ENCODE measurements at places on chromosomes 11 and 22.
A peak's percentile ranks its signal among the peaks of the same experiment; 100 is the strongest.

- peak; percentile 82 for DNase-seq
Measured at GRCh38 chr11:20005747-20006146, 154.5 kb downstream of the DBX1 start.

DNA sequence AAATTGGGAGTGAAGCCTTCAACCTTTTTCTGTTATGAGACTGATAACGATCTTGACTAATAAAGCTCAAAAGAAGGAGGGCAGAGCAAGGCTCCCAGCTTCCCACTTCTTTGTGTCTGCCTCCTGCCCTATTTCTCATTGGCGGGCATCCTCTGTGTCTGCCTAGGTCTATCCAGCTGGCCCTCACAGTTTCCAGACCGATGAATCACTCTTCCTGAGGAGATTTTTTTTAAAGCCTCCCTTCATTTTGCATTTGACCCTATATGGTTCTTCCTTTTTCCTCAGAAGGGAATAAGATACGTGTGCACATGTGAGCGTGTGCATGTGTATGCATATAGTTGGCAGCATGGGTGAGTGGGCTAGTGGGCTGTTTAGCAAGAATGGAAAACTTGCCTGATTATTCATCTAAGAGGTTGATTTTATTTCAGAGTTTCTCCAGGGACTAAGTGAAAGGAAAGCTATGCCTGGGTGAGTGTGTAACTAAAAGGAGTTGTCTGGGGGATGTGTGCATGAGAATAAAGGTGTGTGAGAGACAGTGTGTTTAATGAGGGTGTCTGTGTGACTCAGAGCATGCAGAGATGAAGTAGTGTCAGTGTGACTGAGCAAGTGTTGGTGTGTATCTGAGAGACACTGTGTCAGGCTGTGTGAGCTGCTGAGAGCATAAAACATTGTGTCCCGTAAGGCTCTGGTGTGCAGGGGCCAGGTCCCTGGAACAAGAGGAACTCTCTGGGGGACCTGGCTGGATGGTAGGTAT, 12.2 kb downstream of the PHLDB1 start:
- peak; percentile 97 for DNase-seq

- no peak for DNase-seq
Measured at GRCh38 chr11:19821412-19821875, 108.8 kb downstream of the NAV2 start.

- no peak for DNase-seq
Measured at GRCh38 chr22:33853200-33854097, 66.8 kb downstream of the LARGE1 start.

GRCh38 chr11:18384157-18384641, 10.2 kb upstream of the LDHA start:
- peak; percentile 94 for DNase-seq

GRCh38 chr11:130383344-130384211, 44.8 kb downstream of the ADAMTS8 start:
- DNase-seq: peak; percentile 97

- DNase-seq: peak; percentile 74
Measured at GRCh38 chr11:19394525-19395016, 153.8 kb upstream of the E2F8 start.

- DNase-seq: no peak
Measured at GRCh38 chr11:126217491-126217890, 5.9 kb downstream of the FAM118B start.

GRCh38 chr11:40125054-40125453, 1334.4 kb downstream of the LRRC4C start:
- no peak for DNase-seq

DNA sequence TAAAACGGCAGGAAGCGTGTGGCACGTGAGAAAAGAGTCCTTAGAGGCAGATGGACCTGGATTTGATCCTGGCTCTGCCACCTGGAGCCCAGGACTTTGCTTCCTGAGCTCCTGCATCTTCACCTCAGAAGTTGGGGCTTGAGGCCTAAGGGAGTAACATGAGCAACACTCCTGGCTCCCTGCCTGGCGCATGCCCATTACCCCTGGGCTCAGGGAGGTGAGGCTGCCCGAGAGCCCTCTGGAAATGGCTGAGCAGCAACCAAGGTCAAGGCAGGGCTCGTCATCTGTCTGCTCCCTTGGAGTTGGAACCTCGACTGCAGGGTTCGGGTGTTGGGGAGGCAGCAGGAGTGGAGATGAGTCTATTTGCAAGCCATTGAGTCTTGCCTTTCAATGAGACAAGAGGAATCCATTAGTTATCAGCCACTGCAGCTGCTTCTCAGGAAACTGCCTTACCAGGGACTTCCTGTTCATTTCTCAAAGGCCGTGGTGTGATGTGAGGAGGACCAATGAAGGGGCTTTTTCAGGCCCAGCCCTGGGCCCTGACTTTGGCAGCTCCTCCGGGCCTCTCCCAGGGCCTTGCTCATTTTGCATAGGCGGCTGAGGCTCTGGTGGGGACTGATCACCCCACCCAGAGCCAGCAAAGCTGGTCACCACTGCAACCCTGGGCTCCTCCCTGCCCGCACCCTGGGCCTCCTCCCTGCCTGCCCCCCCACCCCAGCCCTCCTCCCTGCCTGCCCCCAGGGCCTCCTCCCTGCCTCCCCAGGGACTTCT, 6.4 kb downstream of the FADS2 start:
- DNase-seq: peak; percentile 74

GRCh38 chr11:32006799-32007388, 84.0 kb upstream of the RCN1 start:
- peak; percentile 30 for DNase-seq

GRCh38 chr11:66112041-66112491, 42.0 kb downstream of the PACS1 start:
- DNase-seq: no peak

- DNase-seq: peak; percentile 29
Measured at GRCh38 chr11:28673691-28674432, 565.7 kb downstream of the METTL15 start.

DNA sequence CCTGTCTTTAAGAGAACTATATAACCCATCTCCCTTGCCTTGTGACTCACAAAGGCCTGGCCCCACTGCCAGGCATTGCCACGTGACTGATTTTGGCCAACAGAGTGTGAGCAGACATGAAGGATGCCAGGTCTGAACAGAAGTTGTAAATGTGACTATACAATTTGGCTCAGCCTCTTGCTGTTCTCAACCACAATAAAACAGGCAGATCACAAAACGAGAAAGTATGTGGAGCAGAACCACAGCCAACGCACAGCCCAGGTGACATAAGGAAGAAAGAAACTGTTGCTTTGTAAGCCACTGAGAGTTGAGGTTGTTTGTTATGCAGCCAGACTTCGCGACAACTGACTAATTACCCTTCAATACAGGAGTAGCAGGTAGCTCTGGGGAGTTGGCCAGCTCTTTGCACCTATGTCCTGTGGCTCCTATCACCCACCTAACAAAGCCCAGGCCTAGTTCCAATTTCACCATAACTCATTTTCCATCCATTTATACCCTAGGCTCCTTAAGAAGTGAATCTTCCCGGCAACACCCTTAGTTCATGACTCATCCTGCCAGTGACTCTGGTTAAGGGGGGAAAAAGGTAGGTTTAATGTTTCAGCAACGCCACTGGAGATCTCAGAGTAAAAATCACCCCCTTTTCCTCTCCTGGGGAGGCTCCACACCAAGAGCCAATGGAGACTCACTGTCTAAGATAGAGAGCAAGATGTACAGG, 53.7 kb downstream of the GALNT18 start:
- DNase-seq: no peak

DNA sequence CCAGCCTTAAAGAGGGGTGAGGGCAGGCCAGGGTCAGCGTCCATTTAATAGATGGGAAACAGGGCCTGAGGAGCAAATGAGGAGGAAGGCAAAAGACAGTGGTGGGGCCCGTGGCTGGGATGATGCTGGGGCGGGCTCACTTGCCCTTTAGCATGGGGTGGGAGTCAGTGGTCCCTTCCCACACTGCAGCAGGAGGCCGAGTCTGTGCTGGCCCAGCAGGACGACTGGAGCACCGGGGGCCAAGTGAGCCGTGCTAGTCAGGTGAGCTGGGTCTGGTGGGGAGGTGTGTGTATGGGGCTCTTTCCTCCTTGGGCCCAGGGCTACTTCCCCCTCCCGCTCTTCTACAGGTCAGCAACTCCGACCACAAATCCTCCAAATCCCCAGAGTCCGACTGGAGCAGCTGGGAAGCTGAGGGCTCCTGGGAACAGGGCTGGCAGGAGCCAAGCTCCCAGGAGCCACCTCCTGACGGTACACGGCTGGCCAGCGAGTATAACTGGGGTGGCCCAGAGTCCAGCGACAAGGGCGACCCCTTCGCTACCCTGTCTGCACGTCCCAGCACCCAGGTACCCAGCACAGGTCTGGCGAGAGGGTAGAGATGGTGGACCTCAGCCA, 12.8 kb downstream of the SCYL1 start:
- no peak for DNase-seq

GRCh38 chr11:16086229-16086819, 270.0 kb downstream of the SOX6 start:
- DNase-seq: no peak

Measured in amniotic epithelial cell (primary cell).